Left lung (tissue), 14 donors: ENCODE measurements at places on chromosomes 11 and 22.

DNA sequence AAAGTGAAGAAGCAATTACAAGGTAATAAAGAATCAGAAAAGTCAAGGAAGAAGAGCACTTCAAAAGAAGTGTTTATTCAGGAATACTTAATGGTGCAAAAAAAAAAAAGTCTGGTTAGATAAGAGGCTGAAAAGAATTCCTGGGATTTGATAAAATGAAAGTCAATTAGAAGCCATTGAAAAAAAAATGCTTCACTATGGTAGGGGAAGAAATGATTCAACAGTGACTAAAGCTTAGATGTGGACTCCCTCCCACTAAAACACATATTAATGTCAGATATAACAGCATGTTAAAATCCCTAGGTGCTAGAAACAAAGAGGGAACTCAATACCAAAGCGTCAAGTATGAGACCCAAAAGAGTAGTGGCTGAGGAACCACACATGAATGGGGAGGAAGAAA, 335.3 kb upstream of the PITPNB start:
- no peak overlapping the region for H3K4me3 ChIP-seq
- no peaks in the 10 kb centered on the region for H3K36me3 ChIP-seq
- no peak overlapping the region for H3K27ac ChIP-seq

DNA sequence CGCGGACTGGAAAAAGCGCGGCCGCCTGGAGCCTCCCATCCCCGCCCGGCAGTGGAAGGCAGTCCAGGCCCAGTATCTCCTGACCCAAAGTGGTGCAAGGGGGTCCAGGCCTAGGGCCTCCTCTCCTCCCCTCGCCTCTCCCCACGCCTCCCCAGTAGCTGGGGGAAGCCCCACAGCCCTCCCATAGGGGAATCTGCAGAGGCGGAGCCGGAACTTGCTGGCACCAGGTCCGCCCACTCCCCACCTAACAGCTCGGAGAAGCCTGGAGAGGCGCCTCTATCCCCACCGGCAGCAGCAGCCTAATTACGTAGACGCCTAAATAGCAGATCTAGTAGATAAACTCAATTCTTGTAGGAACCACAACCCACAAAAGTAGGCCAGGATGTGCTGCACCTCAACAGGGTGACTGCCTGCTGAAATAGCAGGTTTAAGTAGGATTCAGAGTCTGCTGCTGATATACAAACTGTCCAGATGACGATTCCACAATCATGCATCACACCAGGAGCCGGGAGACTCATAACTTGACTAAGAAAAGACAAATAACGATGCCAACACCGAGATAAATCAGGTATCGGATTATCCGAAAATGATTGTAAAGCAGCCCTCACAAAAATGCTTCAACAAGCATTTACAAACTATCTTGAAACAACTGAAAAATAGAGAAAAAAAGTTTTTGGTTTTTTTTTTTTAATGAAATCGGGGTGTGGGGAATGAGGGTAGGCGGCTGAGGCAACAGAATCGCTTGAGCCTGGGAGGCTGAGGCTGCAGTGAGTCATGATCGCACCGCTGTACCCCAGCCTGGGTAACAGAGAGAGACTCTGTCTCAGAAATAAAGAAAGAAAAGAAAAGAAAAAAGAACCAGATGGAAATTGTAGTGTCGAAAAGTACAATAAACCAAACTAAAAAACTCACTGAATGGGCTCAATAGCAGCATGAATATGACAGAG, 11.4 kb upstream of the BRD1 start:
- peaks cover 3% of the 10 kb centered on the region for H3K4me1 ChIP-seq
- no peaks in the 10 kb centered on the region for H3K36me3 ChIP-seq
- peaks cover 4% of the 10 kb centered on the region for H3K27me3 ChIP-seq
- DNase-seq = peak; percentile 70

- no peak overlapping the region for H3K27ac ChIP-seq
- no peaks in the 10 kb centered on the region for H3K27me3 ChIP-seq
- DNase-seq = no peak
- H3K36me3 ChIP-seq = no peaks in the 10 kb centered on the region
Measured at GRCh38 chr11:2369896-2370295, 7.2 kb upstream of the CD81 start.

DNA sequence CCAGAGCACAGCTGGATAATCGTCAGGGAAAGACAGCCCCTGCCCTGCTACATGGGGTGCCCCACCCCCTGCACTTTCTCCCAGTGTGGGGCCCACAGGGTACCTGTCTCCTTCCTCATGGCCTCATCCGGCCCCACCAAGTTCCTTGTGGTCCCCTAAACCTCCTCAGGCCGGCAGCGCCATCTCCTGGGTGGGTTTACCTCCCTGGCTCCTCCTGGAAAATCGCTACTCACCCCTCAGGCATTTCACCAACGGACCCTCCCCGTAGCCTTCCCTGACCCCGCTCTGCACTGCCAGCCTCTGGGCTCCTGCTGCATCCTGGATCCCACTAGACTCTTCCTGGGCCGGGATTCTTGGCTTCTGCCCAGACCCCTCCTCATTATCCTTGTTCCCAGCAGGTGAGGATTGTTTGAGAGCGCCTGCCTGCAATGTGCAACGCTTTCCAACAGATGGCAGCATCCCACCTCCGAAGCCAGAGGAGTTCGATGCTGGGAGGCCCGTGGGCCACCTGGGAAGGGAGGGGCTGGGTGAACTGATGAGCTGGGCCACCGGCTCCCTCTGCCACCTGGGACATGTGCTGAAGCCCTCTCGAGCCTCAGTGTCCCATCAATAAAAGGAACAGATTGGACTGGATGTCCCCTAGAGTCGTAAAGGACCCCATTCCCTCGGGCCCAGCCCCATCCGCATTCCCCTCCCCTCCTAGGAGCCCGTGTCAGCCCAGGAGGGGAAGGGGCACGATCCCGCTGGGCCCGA, 44.2 kb upstream of the TTLL12 start:
- no peaks in the 10 kb centered on the region for H3K27me3 ChIP-seq
- H3K4me3 ChIP-seq = no peak overlapping the region
- H3K27ac ChIP-seq = no peak overlapping the region
- no peaks in the 10 kb centered on the region for H3K4me1 ChIP-seq

DNA sequence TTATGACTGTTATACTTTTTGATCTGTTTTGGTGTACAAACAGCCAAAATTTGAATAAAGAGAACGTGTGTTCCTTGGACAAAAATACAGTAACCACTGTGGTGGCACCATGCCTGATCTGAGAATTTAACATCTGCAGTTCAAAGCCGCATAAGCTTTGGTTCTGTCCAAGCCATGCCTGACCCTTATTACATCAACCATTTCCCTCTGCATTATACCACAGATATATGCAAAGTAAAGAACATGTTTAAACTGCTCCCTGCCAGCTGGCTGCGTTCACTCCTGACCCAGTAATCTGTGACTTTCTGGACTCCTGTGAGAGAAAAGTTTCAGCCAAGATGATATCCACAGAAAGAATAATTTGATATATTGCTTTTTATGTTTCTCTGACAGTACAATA, 890.5 kb upstream of the ANO3 start:
- H3K4me1 ChIP-seq = no peaks in the 10 kb centered on the region
- no peak overlapping the region for H3K27ac ChIP-seq
- no peaks in the 10 kb centered on the region for H3K36me3 ChIP-seq
- DNase-seq = no peak

- no peak overlapping the region for H3K27ac ChIP-seq
- H3K36me3 ChIP-seq = peaks cover 13% of the 10 kb centered on the region
- no peaks in the 10 kb centered on the region for H3K27me3 ChIP-seq
- no peak for DNase-seq
- peaks cover 96% of the 10 kb centered on the region for H3K4me1 ChIP-seq
Measured at GRCh38 chr11:114087025-114087424, 27.5 kb downstream of the ZBTB16 start.
